ENCODE measurements at places on chromosomes 2 and 18.

DNA sequence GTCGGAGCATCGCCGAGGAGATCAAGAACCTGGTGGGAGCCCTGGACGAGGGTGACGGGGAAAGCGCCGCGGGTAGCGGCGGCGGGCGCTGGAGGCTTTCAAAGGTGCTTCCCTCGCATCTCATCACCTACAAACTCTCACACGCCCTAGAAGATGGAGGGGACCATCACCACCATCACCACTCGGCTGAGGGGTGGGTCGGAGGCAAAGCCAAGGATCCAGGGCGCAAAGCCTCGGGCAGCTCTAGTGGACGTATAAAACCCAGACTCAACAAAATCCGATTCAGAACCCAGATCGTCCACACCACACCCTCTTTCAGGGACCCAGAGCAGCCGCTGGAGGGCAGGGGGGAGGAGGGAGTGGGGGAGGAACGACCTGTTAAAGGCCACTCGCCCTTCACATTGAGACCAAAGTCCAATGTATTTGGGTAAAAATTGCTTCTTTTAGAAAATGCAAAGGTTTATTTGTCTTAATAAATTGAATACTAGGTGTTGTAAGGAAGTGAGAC lies 1.5 kb downstream of the SOWAHC start:
- DNase-seq = no peak

DNA sequence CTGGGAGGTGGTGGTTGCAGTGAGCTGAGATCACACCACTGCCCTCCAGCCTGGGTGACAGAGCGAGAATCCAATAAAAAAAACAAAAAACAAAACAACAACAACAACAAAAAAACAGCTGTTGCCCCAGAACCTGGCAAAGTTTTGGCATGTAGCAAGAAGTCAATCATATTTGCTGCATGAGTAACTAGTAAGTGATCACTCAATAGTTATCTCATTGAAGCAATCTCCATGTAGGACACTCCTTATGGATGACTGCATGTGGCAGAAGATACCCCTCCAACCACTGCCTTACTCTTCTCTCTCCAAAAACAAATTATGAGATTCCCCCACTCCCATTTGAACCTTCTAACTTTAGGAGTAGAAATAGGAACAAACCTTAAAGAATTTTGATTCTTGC lies 113.7 kb downstream of the TTC27 start:
- DNase-seq = no peak

GRCh38 chr2:112923237-112923966 lies 12.4 kb downstream of the IL37 start:
- no peak for DNase-seq

DNA sequence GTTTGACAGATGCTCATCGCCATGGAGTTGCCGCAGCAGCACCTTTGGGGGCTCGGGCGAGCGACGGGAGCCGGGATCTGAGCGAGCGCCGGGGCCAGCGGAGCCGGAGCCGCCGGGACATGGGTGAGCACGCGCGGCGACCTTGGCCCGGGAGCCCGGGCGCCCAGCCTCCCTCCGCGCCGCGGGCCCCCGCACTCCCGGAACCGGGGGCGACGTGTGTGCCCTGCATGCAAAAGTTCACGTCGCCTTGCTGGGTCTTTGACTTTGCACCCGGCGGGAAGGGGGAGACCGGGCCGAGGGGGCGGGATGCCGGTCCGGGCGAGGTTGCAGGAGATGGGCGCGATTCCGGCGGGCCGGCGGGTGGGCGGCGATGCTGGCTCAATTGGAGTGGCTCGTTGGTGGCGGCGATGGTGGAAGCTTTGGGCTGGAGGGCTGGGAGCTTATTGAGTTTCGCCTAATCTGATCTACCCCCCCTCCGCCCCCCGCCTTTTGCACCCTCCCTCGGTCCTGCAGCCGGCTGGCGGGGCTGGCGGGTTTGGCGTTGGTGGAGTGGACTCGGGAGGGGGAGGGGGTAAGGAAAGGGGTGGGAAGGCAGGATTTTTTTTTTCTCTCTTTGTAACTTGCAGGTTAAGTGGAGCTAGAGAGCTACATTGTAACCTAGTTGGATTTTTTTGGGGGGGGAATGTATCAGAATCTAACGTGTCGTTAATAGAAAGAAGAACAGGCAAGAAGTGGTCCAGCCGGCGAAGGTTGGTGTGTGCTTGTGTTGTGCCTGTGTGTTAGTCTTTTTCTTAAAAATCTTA lies at the start of gene SETBP1:
SETBP1 (plus strand) TSS at position 616 of the 803 bp plus-strand sequence. CDS start 20,459 bp downstream, outside the sequence.
- DNase-seq = peak; percentile 81

DNA sequence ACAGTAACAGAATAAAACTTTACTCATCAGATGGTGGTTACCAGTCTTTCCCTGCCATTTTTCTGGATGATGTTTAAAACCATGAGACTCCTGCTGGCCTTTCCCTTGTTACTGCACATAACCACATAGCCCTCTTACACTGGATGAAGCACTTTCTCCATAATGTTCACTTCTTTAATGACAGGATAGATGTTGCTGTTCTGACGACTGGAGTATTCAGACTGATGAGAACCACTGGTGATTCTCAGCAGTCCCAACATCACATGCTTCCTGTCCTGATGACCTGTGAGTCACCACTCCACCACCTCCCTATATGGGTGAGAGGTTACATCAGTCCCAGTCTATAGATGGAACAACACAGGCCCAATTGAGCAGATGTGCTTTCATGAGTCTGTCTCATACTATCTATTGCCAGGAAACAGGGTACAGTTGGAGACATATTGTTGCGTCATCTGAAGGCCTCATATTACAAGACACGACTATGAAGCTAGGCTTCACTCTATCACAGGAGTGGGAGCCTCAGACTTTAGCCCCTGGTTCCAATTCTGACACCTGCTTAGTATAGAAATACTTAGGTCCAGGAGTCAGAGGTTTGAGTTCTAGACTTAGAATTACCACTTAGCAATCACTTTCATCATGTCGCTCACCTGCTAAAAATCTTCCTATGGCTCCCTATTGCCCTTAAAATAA lies 145.7 kb upstream of the KLF7 start:
- DNase-seq = no peak

Measured in renal cortex interstitium (tissue), 15 donors.